ENCODE measurements at places on chromosomes 13 and 19.

- no peak for DNase-seq
Measured at GRCh38 chr13:66940113-66940512, 290.0 kb downstream of the PCDH9 start.

DNA sequence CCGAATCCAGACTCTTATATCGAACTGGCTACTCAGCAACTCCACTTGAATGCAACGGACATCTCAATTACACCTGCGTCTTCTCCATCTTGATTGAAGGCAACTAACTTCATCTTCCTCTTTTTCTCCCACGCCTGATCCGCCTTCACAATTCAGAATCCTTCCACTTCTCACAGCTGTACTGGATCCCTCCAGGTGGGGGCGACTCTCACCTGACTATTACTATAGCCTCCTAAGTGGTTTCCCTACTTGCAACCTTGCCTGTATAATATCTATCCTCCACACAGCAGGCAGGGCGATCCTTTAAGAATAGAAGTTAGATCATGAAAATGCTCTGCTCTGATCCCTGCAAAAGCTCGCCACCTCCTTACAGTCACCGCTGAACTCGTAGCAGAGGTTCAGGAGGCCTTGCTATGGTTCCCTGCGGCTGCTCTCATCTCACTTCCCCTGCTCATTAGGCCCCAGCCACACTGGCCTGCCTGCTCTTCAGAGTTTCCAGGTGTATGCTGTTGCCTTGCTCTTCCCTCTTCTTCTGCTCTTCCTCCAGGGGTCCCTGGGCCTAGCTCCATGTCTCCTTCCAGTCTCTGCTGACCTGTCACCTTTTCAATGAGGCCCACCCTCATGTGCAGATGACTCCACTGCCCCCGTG is 31.9 kb downstream of the RFXAP start:
- DNase-seq = no peak

- DNase-seq = no peak
Measured at GRCh38 chr13:110001670-110002275, 215.4 kb upstream of the IRS2 start.

DNA sequence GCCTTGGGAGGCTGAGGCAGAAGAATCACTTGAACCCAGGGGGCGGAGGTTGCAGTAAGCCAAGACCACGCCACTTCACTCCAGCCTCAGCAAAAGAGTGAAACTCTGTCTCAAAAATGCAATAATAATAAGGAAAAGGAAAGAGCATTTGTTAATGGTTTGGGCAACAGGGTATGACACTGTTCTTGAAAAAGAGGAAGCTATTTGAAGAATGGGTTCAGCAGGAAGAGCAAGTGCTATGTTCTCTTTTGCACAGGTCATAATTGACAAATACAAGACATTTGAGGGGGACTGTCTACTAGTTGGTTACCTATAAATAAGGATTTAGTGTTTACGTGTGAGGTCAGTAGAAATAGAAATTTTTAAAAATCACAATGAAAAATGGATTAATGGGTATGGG is 218.3 kb downstream of the DCT start:
- DNase-seq = no peak

- DNase-seq = no peak
Measured at GRCh38 chr19:38734176-38734425, 10.2 kb downstream of the CAPN12 start.

GRCh38 chr19:6736917-6737283 is 480 bp downstream of the GPR108 start:
- no peak for DNase-seq

GRCh38 chr13:88617176-88617575 is 946.0 kb downstream of the SLITRK5 start:
- peak; percentile 46 for DNase-seq

DNA sequence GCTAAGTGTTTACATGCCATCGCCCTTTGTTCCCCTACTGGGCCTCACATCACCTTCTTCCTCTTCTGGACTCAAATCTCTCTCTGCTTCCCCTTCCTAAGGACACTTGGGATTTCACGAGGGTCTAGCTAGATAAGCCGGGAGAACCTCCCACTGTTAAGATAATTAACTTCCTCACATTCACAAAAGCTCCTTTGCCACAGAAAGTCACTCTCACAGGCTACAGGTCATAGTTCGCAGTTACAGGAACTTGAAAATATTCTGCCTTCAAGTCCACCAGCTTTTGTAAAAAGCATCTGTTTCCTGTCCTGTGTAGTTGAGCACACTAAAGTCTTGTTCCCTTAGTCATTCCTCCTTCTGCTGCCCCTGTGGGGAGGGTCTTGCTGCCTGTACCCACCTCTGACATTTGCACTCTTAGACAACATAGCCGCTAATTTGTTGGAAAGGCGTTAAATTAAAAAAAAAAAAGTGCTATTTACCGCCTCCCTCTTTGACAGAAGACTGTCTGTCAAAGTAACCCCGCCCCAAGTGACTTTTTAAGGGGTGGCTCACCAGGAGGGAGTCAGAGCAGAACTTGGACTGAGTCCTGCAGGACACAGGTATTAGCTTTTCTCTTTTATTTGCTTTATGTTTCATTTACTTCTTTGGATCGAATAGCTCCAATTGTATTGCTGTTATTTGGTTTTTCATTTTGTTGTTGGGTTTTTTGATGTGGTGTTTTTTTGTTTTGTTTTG is 26.8 kb upstream of the CEACAM21 start:
- DNase-seq = no peak

DNA sequence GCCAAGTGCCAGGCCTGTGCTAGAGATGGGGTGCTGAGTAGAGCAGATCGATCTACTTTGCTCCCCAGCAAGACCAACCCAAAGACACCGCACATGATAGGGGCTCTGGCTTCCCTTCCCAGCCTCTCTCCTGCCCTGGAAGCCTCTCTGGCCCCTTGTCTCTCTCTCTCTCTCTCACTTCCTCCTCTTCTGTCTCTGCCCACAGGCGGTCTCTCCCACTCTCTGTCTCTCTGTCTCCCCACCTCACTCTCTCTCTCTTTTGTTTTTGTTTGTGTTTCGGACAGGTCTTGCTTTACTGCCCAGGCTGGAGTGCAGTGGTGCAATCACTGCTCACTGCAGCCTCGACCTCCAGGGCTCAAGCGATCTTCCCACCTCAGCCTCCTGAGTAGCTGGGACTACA is 1.3 kb downstream of the SELENOV start:
- no peak for DNase-seq

GRCh38 chr13:39684531-39685137 is 29.2 kb downstream of the COG6 start:
- peak; percentile 66 for DNase-seq

DNA sequence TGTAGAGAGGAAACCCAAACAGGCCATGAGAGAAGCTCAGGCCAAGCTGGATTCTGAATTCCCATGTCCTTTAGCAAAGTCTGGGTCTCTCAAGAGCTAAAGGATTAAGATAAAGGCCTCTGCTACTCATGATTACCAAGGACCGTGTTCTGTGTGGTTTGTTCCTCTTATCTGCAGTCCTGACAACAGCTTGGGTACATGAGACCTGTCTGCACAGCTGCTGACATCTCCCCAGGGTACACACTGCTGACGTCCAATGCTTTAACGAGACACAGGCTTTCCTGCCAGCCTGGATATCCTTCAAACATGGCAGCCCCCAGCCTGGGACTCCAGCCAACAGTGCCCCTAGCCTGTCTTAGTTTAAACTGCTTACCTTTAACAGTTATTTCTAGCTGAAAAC is 211.0 kb downstream of the SLC7A1 start:
- no peak for DNase-seq

- DNase-seq = no peak
Measured at GRCh38 chr13:76481738-76482137, 404.5 kb downstream of the KCTD12 start.

DNA sequence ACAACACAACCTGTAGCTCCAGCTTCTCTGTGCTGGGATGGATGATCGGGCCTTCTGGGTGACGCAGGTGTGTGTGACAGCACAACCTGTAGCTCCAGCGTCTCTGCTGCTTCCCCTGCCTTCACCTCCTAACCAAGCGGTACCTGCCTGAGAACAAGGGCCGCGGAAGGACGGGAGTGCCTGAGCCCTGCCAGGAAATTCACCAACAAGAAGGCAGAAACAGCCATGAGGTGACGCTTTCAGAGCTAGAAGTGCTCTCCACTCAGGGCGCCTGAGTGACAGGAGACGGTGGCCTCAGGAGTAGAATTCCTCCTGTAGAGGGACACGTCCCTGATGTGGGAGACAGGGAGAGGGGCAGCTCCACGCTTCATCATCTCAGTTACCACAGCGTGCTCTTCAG is 17.4 kb downstream of the ZNF331 start:
- DNase-seq = no peak

DNA sequence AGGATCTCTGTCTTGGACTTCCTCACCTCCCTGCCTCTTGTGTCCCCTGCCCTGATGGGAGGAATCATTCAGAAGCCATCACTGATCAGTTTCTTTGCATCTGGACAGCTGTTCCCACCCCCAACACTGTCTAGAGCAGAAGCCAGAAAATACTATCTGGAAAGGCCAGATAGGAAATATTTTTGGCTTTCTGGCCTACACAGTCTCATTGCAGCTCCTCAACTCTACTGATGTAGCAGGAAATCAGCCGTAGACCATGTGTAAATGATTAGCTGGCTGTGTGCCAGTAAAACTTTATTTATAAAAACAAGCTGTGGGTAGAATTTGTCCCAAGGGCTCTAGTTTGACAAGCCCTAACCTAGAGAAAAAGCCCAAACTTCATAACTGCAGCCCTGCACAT is 5.6 kb downstream of the SIGLEC7 start:
- DNase-seq = no peak

DNA sequence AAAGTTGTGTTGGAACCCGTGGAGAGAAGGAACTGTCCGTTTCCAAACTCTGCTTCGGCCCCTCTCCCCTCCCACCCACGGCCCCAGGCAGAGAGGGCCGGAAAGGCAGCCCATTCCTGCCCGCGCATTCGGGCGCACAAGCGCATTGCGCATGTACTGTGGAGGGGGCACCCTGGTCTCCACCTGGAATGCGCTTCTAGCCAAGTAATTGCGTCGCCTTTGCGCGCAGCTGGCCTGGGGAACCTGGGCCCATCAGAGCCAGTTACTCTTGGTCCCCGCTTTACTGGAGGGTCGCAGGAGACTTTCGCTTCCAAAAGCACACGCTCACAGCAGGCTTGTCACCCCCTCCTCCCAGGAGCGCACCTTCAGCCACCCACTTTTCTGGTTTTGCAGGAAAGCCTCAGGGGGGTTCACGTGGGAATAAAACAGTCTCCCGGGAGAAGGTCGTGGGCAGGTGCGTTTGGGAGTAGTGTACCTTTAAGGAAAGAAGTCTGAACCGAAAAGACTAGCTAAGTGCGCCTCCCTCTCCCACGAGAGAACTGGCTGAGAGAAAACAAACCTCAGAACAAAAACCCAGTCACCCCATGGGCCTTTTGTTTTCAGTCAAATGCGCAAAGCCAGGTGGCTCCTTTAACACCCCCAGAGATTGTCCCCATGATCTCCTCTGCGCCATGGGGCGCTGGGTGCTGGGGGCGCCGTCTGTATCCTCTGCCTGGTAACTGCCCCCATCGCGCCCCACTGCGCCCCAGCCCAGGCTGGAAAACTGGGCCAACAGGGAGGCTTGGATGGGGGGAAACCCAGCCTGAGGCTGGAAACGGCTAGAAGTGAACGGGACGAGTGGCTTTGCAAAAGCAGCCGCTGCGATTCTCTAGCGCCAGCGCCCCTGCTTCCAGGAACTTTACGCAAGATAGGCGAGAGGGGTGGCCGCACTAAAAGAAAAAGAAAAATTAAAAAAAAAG is 28.5 kb downstream of the GSX1 start:
- DNase-seq = no peak

DNA sequence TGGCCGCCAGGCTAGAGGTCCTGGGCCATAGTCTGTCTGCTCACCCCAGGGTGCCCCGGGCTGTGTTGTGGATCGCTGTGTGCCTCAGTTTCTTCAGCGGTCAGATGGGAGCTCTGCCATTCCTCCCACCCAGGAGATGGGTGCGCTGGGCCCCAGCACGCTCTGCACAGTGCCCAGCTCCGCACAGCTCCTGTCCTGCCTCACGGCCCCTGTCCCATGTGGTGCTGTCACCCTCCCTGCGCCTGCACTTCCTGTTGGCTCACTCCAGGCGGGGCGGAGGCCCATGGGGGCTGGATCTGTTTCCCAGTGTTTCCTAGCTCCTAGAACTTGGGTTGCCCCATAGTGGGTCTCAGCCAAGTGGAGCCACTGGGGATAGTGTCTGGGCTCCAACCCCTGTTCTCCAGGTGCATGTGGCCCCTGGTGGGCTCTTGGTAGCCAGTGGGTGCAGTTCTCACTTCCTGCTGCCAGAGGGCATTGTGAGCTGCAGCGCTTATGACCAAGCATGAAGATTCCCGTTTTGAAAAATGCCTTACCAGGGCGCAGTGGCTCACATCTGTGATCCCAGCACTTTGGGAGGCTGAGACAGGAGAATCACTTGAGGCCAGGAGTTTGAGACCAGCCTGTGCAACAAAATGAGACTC is 69.8 kb downstream of the KDM4B start:
- no peak for DNase-seq

- DNase-seq = no peak
Measured at GRCh38 chr19:7469669-7470285, 19.1 kb downstream of the PEX11G start.

- DNase-seq = no peak
Measured at GRCh38 chr13:36959456-36960116, 39.5 kb upstream of the SMAD9 start.

- no peak for DNase-seq
Measured at GRCh38 chr13:52383366-52383765, 22.6 kb downstream of the THSD1 start.

DNA sequence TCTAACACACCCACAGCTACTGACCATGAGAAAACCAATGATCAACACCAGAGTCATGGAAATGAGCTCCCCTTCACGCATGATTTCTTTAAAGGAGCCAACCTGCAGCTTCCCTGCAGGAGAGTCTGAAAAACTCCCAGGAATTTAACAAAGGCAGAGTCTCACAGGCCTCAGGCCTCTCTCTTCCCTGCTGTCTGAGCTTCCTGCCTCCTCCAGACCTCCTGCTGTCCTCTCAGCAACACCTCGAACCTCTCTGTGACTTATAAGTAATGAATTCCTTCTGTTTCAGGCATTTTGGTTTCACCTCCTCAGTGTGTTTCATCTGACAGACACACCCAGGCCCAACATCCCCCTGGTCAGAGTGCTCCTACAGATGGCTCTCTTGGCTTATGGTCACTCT is 1044.4 kb downstream of the UQCRFS1 start:
- no peak for DNase-seq

DNA sequence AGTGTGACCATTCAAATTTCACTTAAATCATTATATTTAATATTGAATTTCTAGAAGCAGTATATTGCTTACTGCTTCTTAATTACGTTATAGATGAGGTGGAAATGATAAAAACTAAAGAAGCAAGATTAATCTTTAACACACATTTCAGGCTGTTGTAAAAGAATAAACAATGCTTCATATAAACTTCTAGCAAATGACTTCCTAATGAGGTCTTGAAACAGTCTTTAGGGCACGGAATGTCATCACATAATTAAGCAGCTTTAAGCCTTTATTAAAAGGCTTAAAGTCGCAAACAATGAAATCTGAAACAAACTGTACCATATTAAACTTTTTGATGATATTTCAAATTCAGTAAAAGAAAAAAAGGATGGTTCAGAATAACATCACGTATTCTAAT is 1.9 kb downstream of the SLITRK6 start:
- DNase-seq = no peak

DNA sequence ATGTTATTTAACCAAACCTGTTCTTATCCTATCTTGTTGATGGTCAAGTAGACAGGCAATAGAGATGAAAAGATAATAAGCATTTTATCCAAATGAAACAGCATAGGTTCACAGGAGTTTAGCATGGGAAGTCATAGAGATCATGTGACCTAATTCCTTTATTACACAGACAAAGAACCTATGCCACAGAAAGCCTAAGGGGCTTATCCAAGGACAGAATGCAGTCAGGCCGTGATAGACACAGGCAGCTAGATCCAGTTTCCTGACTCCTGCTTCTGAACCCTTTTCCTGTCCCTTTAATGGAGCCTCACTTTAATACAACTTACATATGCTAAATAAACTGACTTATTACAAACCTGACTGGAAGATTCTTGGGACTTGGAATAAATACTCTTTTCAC is 532.1 kb downstream of the IRS2 start:
- no peak for DNase-seq

Measured in NCI-H146 (cell line).